Stimulated activated CD8-positive, alpha-beta memory T cell treated with anti-CD3 and anti-CD28 coated beads, Interleukin-7, amount 100 ng/mL, for 4 hours (primary cell): ENCODE measurements at places on chromosomes 12 and 14.

- DNase-seq = no peak
Observed at GRCh38 chr12:4828176-4828575, 81.5 kb upstream of the KCNA1 start.

DNA sequence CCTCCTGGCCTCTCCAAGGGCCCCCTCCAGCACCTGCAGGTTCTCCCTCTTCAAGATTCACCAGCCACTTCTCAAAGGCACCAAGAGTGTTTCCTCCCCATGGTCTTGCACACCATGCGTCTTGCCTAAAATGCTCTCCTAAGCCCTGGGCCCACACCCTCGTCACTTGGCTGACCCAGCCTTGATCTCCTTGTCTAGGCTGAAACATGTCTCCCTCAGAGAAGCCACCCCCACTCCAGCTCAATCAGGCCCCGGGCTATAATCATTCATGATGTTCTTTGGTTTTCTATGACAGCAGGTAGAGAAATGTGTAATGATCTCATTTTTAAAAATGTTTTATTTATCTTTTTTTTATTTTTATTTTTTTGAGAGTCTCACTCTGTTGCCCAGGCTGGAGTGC lies 88.1 kb downstream of the EFCAB11 start:
- DNase-seq = no peak

DNA sequence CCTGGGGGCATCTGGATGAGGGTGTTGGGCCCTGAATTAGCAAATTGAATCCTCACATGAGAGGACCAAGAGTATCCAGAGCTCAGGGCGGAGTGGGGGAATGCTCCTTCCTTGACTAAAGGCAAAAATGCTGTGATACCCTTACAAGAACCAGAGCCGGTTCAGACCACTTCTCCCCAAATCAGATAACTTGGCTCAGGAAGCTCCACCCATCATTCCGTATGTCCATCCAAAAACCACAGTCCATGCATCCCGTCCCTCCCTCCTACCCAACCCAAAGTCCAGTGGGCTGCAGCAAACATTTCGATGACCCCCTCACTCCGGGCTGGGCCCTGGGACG lies 22.4 kb downstream of the DIO3 start:
- no peak for DNase-seq

DNA sequence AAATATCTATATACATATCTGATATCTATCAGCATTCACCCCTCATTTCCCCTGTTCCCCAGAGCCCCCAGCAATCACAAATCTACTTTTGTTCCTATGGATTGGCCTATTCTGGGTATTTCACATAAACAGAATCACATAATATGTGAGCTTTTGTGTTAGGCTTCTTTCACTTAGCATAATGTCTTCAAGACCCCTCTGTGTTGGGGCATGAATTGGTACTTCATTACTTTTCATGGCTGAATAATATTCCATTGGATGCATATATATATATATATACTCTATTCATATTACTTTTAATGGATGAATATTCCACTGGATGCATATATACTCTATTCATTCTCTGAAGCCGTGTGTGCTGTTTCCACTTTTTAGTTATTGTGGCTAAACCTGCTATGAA lies 28.7 kb downstream of the CAMKK2 start:
- no peak for DNase-seq

GRCh38 chr14:85319998-85320630 lies 209.8 kb upstream of the FLRT2 start:
- DNase-seq = no peak

- no peak for DNase-seq
Observed at GRCh38 chr14:47959740-47960139, 284.3 kb upstream of the MDGA2 start.

- no peak for DNase-seq
Observed at GRCh38 chr14:43157661-43158060, 1349.4 kb downstream of the FSCB start.
